Retina (tissue), 1 donor: ENCODE measurements at places on chromosomes 2 and 18.

DNA sequence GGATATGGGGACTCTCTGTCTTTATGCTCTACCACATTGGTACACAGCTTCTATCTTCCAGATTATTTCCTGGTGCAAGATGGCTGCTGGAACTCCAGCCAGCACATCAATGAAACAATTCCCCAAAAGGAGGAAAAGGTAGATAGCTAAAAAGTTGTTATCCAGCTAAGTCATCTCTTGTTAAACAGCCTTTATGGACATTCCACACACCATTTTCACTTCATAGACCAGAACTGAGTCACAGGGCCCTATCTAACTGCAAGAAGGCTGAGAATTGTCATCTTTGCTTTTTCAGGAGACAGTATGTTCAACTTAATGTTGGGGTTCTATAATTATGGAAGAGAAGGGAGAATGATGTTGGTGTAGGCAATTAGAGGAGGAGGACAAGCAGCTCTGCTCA is 133.3 kb upstream of the NOSTRIN start:
- DNase-seq: no peak

DNA sequence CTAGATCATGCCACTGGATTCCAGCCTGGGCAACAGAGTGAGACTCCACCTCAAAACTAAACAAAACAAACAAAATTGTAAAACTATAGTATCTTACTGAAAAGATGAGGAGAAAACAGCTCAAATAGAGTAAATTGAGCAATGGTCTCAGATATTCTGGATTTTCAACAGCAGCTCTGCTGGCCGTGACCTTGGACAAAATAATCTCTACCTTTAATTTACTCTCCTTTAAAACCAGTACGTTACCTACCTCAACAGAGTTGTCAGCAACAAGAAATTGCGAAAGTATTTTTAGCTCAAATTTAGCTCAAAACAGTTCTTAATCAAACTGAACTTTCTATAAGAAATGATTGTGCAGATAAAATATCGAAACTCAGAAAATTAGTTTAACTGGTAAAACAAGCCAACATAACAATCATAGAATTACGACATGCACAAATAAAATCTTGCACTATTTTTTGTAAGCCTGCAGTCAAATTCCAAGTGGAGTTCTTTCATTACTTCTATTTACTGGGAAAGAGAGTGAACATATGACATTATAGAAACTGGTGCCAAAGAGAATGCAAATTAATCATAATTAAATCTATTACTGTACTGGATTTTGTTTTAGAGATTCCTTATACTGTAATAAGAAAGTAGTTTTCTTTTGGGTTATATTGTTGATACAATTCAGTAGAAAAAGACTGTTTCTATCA is 40.8 kb downstream of the TRIP12 start:
- no peak for DNase-seq

GRCh38 chr2:112725545-112726457 is 5.0 kb downstream of the NT5DC4 start:
- no peak for DNase-seq

DNA sequence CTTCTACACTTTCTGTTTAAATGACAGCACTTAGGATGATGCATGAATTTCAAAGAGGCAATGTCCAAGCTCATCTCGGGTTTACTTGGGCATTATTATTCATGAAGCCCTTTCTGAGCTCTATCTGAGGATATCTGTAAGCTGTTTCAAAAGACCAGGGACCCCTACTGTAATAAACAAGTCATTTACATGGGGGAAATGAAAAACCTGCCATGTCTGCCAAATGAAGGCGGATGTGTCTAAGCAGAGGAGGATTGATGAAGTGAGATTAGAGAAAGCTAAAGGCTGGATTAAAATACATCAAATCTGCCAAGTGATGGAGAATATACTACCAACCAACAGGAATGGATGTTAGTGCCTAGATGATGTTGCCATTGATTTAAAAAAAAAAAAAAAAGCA is 64.5 kb downstream of the SUCLG1 start:
- no peak for DNase-seq

- DNase-seq: no peak
Observed at GRCh38 chr2:10014418-10015190, 28.7 kb upstream of the KLF11 start.

DNA sequence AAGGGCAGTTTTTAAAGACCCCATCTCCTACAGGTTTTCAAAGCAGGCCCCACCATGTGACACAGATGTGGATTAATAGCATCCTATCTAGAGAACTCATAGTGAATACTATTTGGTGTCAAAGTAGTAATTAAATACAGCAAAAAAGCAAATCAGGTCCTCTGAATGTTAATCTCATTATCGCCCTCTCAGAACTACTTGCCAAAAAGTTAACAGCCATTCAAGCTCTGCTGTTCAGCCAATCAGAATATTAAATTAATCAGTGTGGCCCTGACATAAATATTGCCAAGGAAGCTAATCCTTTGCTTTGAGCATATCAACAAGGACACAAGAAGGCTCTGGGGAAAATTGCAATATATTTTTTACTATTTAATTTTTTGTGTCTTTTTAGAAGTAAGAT is 428.9 kb upstream of the SOX11 start:
- no peak for DNase-seq

DNA sequence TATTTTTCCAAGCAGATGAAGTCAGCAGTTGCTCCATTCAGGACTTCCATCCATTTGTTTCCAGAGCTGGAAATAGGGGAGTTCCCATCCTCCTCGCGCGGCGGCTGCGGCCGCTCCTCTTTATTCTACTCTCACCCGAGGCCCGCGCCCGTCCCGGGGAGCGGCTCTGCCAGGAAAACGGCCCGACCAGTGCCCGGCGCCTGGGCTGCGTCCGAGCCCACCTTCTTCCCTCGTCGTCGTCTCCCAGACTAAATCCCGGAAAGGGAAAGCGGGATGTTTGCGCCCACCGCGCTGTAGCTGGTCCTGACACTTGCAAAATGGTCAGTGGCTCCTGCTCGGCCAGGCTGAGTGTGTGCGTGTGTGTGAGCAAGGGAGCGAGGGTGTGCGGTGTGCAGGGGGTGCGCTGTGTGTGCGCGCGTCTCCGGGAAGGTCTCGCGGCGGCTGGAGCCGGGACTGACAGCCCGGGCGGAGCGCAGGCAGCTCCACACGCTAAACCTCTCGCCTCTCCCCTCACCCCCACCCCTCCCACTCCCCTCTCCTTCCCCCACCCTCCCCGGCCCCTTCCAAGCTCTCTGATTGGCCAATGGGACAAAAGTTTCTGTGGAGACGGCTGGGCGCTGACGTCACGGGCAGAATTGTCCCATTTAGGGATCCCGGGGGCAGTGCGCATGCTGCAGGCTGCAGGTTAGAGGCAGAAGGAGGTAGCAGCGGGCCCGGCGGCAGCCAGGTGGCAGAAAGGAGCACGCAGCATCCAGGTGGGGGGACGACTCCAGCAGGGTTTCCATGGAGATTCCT is at the start of gene NOL4:
TSS of gene NOL4 (minus strand) at position 491 of the 795 bp plus-strand sequence. CDS start 1,660 bp downstream, outside the sequence.
- peak; percentile 94 for DNase-seq

DNA sequence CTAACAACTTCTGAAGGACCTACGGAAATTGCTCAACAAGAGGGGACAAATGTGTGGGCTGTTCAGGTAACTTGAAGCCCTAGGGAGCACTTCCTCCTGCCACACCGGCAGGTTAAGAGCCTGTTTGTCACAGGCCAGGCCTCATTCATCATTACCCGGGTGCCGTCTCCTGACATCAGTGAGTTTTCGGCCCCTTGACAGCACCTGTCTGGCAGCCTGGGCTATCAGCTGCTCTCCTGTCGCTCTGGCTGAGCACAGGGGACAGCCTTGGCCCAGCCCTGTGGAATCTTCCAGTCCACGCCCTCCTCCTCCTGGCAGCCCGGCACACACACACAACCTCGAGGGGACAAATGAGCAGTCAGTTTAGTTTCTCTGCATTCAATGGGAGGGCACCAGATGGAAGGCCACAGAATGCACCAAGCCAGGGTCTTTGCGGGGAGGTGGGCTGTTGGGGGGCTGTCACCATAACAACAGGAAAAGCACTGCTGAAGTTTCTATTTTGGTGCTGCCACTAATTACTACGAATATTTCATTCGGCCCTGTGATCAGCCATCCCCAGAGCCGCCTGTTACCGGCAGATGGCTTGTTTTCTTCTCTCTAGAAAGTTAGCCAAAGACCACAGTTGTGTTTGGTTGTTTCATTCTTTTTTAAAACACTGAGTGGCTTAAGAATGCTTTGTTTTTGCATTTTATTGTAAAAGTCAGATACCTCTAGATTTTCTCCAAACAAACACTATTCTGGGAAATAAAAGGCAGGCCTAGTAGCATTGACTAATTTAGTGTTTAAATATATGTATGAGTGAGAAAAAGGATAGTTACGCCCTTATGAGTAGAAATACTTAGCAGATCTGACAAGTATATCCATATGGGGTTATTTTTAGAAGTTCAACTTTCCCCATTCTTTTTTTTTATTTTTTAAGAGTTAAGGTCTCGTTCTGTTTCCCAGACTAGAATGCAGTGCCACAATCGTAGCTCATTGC is 189.9 kb upstream of the NDUFV2 start:
- DNase-seq: peak; percentile 66

- no peak for DNase-seq
Observed at GRCh38 chr2:231395188-231396057, at the start of gene B3GNT7. Gene B3GNT7 (plus strand): TSS chr2:231395710. CDS start chr2:231395804, 94 bp downstream.

DNA sequence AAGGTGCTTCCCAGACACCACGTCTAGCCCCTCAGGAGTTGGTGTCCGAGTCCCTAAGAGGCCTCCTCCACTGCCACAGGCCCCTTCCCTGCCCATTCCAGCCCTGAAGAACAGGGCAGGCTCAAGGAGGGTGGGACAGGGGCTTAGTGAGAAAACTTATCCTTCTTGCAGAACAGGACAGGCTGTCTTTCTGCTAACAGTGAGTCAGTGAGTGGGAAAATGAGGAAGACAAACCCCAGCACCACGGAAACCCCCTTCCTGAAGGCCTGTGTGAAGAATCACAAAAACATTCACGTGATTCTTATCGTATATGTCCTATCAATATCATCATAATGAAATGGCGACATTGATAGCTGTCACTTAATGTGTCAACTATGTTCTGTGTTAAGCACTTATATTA is 9.8 kb downstream of the FZD7 start:
- no peak for DNase-seq

DNA sequence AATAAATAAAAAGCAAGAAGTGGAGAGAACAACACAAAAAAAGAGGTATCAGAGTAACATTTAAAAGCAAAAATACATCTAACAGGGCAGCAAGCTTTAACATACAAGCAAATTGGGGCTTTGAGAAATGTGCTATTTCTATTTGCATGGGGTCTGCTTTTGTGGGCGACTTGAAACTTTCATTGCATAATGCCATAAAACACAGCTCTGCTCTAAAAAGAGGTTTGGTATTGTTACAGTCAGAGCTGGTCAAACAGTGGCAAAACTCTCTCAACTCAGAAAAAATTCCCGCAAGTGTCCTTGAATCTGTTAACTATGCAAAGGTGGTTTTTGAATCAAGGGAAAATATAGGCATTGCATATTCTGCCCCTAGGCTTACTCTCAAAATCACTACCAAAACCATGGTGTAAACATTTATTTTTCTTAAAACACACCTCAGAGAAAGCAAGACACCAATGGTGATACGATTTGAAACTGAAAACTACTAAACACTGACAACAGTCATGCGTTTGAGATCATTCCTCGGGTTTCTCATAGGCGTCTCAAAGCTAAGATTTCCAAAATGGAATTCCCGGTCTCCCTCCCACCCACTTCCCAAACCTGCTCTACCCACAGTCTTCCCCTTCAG is 45.5 kb downstream of the RNF152 start:
- no peak for DNase-seq

- DNase-seq: no peak
Observed at GRCh38 chr2:156003780-156004179, 328.7 kb downstream of the NR4A2 start.
